ENCODE measurements at places on chromosomes 7 and 10.

DNA sequence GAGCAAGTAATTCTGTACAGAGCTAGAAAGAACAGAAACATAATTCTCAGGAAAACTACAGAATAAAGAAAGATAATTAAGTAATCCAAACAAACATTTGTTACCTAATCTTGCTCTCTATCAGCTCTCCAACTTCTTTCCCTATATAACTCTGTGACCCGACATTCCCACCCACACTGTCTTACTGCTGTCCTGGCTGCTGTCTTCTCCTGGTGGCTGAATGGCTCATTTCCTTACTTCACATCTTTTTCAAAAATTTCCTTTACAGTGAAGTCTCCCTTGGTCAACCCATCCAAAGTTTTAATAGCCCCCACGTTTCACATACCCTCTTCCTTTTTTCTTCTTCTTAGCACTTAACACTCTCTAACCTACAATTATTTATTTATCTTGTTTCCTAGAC lies 64.0 kb downstream of the HYCC1 start:
- DNase-seq: no peak

- no peak for DNase-seq
These were observed 39.6 kb downstream of the MPP7 start for GRCh38 chr10:28263136-28263857.

- DNase-seq: peak; percentile 88
These were observed at the start of gene PRKAR2B for GRCh38 chr7:107044347-107045194. TSS of gene PRKAR2B (plus strand) at chr7:107044705. CDS start at chr7:107044908, 203 bp downstream.

DNA sequence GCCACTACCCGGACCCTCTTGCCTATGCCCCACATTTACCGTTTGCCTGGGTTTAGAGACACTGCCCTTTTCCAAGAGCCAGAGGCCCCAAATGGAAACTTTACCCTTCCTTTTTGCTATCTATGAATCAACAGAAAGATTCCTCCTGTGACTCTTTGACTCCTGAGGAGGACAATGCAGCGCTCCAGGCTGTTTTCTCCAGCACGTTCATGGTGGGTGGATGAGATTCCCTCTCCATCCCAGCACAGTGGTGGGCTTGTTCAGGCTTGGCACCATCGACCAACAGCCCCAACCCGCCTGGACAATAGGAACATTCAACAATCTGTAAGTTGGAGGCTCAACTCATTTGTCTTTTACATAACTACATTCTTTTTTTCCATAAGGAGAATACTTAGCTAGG lies 55.9 kb downstream of the DLD start:
- DNase-seq: no peak

DNA sequence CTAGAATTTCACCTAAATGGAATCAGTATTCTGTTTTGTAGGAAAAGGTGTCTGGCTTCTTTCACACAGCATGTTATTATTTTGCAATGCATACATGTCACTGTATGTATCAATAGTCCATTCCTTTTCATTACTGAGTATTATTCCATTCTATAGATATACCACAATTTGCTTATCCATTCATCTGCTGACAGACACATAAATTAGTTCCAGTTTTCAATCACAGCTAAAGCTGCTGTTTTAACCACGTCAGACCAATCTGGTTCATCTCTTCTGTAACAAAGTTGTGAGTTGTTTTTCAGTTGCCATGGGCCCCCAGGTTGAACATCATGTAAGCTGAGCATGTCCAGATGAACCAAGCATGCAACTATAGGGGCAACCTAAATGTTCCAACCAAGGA lies 282.1 kb upstream of the MKLN1 start:
- DNase-seq: no peak

DNA sequence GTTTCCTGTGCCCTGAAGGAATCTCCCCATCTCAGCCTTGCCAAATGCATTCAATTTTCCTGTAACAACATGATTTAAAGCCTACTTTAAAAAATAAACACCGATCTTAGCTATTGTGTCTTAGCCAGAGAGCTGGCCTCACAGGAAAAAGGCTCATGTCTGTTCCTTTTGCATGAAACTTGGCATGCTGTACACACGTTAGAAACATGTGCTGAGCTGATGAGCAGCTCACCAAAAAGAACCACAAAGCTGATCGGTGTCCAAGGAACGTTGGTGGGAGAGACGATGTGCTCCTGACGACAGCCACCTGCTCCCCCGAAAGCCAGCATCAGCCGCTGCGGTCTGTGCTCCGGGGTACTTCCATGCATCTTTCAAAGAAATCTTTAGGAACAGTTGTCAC lies 135.9 kb downstream of the ADARB2 start:
- no peak for DNase-seq

DNA sequence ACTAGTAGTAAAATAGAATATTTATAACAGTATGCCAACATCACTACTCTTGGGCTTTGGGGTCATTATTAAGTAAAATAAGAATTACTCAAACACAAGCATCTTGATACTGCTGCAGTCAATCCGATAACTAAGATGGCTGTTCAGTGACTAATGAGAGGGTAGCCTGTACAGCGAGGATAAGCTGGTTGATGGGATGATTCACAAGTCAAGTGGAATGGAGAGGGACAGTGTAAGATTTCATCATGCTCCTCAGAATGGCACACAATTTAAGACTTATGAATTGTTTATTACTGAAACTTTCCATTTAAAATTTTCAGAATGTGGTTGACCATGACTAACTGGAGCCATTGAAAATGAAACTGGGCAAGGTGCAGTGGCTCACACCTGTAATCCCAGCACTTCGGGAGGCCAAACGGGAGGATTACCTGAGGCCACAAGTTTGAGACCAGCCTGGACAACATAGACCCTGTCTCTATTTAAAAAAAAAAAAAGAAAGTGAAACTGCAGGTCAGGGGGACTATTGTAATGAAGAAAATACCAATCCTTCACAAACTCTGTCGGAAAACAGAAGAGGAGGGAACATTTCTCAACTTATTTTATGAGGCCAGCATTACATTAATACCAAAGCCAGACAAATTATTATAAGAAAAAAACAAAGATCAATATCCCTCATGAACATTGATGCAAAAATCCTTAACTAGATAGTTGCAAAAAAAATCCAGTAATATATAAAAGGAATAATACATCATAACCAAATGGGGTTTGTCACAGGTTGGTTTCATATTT lies 11.2 kb downstream of the AVL9 start:
- DNase-seq: no peak

- no peak for DNase-seq
These were observed 3.5 kb downstream of the LOXL4 start for GRCh38 chr10:98264378-98265065.

- peak; percentile 86 for DNase-seq
These were observed 15.6 kb downstream of the ELN start for GRCh38 chr7:74043523-74043951.

- no peak for DNase-seq
These were observed 46.5 kb upstream of the HGF start for GRCh38 chr7:81816312-81816711.

DNA sequence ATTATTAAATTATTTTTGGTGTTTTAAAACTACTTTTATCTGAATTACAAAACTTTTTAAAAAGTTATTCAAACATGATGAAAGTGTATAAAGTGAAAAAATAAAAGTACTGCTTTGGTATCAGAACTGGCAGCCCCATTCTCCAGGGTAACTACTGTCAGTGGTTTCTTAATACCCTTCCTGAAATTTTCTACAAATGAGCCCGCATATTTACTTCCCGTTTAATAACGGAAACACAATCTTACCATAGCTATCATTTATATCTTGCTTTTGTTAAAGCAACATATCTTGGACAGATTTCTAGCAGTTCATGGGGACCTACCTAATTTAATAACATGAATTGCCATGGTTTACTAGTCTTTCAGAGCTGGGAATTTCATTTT lies 249.9 kb downstream of the RNLS start:
- DNase-seq: no peak

DNA sequence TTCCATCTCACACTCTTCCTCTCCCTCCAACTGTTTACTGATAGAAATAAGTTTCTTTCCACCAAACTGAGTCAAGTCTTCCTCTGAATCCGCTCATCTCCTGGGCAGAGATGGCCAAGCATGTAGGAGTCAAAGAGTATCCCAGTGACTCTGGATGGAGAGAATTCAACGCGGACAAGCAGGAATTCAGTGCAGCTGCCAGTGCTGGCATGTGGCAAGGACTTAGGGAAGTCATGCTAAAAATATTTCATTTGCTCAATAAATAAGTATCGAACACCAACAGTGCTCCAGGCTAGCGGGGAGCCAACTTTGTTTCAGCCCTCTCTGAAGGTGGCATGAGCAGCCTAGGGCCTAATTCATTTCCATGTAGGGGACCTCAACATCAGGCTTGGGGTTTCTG lies 351.6 kb upstream of the ZMIZ1 start:
- DNase-seq: no peak

DNA sequence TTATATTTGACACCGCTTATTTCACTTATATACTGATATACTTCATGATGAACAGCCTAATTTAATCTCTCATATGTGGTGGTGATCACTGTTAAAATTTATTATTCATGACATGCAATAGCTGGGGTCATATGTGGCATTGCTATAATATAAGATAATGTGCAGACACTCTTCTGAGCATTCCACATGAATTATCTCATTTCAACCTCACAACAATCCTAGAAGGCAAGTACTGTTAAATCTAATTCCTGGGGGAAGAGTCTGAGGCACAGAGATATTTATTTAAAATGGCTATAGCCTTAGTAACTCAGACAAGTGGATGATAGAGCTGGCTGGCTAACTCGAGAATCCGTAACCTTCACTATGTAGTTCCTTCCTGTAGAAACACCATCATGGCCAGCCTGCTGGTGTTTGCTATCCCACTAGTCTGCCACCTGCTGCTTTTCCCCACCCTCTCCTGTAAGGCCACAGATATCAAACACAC lies 46.6 kb upstream of the A1CF start:
- DNase-seq: no peak

DNA sequence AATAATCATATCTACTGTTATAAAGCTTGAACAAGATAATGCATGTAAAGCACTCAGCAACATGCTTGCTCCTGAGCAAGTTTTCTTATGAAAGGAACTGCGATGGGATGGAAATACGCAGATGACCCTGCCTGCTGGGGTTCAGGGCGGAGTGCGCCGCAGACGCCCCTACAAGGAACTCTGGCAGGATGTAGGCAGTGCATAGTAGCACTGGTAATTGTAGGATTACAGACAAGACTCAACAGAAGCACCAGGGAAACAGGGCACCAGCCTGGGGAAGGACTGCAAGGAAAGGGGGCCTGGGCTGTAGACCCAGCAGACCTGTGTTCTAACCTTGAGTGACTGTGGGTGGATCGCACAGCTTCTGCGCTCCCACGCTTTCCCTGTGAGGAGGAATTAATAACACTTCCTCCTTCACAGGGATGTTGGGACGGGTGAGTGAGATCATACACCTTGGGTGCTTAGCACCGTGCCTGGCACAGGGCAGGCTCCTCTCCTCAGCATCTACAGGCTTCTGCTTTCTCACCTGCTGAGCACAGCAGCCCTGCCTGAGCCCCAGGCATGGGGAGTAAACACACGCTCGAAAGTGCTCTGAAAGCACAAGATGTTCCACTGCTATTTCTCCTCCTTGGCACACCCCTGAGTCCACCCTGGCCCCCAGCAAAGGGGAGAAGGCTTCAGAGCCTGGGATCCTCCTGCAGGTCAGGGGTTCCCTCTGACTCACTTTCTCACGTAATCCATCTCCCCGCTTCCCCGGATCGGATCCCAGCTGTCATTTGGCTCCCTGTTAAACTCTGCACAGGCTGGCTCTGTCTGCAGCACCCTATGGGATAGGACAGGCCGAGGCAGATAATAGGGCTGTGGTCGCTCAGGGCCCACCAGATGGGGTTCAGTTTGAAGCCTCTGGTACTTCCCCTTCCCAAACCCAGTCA lies 19.2 kb downstream of the ITPRIP start:
- DNase-seq: no peak

DNA sequence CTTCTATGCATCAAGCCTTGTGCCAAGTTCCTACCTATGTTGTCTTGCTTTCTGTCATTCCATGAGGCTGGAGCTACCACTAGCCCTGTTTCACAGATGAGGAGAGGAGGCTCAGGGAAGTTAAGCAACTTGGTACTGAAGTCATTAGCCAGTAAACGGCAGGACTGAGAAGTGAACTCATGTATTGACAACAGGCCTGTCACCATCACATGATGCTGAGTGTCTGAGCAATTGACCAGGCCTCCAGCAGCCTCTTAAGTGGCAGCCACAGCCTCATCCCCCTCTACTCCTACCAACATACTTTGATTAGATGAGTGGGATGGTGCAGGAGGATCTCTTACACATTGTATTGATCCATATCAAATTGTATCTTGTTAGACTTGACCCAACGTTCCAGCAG lies 317.6 kb downstream of the GRID1 start:
- DNase-seq: no peak

- DNase-seq: no peak
These were observed 130.2 kb downstream of the EGFR start for GRCh38 chr7:55149001-55149400.

GRCh38 chr7:9217204-9217603 lies 783.8 kb downstream of the NXPH1 start:
- DNase-seq: peak; percentile 20

DNA sequence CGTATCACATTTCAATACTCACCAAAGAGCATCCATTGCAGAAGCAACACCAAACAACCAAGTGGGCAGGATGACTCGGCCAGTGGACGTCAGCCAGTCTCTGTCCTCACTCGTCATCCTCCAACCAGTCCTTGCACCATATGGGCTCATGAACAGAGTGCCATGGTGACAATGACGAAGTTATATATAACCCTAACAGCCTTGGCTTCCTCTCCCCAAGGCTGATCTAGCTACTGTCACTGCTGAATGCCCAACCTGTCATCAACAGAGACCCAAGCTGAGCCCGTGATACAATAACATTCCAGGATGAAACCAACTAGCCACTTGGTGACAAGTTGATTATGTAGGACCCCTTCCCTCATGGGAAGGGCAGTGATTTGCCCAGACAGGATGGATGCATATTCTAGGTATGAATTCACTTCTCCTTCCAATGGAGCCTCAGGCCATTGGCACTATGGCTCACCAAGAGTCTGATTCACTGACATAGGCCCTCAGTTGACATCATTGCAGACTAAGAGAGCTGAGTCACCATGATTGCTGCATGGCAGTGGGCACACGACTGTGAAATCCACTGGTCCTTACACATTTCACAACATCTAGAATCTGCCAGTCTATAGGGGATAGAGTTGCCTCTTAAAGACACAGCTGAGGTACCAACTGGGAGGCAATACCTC lies 26.3 kb upstream of the PPIF start:
- DNase-seq: no peak

- DNase-seq: peak; percentile 0
These were observed 185.9 kb downstream of the RAB11FIP2 start for GRCh38 chr10:117860823-117861222.

DNA sequence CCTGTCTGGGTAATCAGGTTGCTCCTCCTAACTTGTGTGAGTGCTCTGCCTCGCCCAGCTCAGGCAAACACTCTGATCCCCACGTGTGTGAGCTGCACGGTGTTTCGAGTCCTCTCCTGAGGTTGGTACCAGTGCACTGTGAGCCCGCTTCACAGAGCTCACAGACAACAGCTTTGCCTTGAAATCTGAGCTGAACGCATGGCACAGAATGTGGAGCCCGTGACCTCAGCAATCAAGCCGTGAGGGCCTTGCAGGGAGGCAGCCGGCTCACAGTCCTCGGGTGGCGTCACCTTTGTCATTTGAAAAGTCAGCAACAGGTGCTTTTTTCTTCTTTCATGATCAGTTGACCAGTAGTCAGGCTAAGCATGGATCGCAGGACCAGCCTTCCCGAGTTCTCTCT lies 60.2 kb upstream of the ADGRA1 start:
- DNase-seq: no peak

GRCh38 chr7:82266081-82266480 lies 177.5 kb downstream of the CACNA2D1 start:
- DNase-seq: no peak

Measured in COR-L47 (cell line).